ENCODE measurements at places on chromosomes 3 and 15.

- DNase-seq, result no peak
Measured at GRCh38 chr3:69433969-69434325, 48.1 kb upstream of the FRMD4B start.

- DNase-seq, result no peak
Measured at GRCh38 chr3:8768364-8769087, 887 bp downstream of the OXTR start.

DNA sequence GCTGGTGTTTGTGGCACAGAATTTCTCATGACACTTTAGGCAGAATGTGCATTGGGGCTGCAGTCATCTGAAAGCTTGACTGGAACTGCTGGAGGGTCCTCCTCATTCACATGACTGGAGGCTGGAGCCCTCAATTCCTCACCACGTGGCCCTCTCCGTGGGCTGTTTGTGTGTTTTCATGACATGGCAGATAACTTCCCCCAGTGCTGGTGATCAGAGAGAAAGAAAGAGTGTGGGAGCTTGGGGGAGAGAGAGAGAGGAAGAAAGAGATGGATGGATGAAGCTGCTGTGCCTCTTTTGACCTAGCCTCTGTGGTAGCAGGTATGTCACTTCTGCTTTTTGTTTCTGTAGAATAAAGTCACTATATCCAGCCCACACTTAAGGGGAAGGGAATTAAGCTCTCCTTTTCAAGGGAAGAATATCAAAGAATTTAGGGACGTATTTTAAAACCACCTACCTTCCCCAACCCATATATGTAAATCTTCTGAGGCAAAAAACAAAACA is 169.6 kb upstream of the IL12A start:
- DNase-seq, result no peak

DNA sequence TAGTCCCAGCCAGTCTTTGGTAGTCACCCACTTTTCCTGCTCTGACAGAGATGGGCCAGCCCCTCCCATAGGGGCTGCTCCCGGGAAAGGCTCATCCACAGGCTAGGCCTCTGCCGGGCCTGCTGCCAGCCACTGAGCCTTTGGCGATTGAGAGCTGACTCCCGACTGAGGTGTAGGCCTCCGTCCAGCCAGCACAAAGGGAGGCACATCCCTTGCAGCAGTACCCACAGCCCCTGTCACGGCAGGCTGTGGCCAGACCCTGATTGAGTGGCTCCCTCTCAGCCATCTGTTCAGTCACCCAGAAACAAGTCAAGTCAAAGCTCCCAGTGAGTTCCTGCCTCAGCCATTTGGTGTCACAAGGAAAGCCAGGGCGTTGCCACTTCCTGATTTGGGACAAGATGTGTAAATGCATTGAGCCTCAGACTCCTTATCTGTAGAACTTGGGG is 6.2 kb upstream of the PAK6 start:
- DNase-seq, result peak; percentile 57

DNA sequence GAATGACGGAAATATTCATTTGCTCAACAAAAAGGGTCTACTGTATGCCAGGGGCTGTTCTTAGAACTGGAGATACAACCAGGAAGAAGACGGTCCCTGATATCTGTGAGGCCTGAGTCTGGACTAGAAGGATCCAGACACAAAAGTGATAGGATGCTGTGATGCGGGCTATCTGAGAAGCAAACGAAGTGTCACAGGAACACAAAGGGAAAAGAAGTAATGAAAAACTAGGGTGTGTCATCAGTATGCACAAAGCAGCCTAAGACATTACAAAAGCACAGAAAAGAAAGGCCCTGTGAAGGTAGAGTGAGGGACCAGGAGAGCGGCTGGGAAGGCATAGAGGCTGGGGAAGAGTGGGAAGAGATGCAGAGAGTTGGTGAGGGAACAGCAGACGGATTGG is 63.3 kb upstream of the C3orf80 start:
- DNase-seq, result no peak

DNA sequence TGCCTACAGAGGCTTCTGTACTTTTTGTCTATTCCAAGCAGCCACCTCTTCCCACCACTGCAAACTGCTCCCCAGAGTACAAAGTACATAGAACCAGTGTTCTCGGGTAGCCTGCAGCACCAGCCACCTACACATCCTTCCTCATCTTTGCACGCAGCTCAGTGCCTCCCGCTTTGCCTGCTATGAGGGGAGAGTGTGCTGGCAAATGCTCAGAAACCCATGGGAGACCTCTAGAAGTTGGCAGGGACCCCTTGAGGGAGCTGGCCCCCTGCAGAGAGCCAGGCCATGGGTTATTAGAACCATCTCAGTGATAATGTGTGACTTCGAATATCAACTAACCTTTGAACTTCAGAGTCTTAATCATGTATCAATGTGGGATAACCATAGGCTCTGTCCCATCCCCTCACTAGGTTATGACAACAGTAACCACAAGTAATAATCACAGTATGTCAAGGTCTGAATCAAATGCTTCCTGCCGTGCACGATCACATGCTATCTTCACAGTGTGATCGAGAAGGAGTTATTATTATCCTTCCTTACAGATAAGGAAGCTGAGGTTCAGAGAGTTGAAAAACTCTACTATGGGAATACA is 22.8 kb upstream of the SMAD3 start:
- DNase-seq, result peak; percentile 29

- DNase-seq, result no peak
Measured at GRCh38 chr3:41198526-41198925, 779 bp upstream of the CTNNB1 start.

DNA sequence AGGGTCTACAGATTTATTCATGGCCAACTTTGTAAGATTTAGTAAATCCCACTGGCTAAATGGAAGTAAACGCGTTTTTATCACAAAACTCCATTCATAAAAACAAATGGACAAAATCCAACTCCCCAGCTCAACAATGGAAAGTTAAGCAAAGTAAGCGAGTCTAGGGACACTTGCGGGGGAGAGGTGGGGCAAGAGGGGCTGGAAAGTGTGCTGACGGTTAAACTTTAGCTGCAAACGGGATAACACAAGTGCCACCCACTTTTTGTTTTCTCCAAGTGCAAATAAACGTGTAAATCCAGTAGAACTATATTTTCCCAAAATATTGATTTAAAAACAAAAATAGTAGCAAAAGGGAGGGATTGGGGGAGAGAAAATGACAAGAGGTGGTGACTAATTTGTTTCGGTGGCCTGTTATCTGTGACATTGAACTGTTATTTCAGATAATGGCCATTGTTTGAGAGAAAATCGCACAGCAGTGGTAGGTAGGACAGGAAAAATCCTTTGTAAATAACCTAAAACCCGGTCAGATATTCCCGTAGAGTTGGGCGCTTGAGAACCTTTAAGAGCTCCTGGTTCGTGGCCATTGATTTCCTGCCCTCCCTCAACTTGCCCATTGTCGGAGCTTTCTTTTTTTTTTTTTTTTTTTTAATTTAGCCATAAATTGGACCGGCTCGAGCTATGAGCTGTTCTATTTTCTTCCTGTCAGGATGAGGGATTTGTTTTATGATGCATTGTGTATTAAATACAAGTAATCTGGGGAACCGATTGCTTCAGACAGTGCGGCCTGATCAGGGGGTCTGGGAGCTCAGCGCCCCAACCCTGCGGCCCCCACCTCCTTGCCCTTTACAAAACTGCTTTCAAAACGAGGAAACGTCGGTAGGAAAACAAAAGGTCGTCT is 514.8 kb downstream of the MECOM start:
- DNase-seq, result no peak

DNA sequence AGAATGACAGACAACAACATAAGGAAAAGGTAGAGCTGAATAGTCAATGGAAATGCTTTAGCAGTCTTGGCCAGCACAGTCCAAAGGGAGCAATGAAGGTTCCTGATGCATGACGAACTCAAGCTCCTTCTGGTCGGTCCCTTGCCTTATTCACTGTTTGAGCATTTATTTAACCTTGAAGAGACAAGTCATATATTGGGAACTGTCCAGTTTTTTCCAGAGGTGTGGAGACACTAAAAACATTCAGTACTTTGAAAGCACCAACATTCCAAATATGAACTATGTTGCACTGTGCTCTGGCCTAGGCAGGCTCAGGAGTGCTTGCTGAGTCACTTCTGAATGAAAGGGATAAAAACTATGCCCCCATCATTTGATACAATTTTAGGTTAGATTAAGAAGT is 384.8 kb downstream of the MECOM start:
- DNase-seq, result no peak

DNA sequence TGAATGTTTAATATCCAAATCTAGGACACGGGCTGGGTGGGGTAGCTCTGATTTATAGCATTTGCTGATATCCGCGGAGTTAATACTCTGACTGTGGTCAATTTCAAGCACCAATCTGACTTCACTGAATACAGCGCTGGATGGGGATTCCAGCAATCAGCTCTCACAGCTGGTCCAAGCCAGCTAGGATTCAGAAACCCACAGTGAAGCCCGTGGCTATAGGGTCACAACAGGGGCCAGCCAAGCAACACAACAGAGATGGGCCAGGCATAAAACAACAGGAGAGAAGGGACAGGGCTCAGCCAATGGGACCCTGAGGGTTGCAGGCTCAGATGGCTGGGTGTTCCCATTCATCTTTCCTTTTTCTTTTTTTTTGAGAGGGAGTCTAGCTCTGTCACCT is 5.4 kb upstream of the LMAN1L start:
- no peak for DNase-seq

- DNase-seq, result peak; percentile 49
Measured at GRCh38 chr3:106184540-106185457, 316.0 kb upstream of the CBLB start.

GRCh38 chr3:69987833-69988232 is 11.7 kb upstream of the SAMMSON start:
- no peak for DNase-seq

- no peak for DNase-seq
Measured at GRCh38 chr3:101806491-101806890, 27.5 kb downstream of the NXPE3 start.

DNA sequence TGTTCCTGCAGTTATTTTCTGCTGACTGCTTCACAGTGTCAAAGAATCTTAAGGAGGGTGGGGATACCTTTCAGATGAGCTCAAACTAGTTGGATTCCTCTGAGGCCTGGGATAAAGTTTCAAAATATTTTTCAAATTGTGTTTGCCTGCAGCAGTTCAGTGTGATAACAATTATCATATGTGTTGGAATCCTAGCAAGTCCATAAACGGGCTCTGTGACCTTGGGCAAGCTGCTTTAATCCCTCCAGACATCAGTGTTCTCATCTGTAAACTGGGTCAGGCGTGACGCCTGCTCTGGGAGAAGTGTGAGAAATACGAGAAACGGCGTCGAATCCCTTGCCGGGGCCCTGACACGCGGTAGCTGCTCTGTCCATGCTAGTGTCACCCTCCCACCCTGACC is 153.5 kb downstream of the UACA start:
- DNase-seq, result no peak

DNA sequence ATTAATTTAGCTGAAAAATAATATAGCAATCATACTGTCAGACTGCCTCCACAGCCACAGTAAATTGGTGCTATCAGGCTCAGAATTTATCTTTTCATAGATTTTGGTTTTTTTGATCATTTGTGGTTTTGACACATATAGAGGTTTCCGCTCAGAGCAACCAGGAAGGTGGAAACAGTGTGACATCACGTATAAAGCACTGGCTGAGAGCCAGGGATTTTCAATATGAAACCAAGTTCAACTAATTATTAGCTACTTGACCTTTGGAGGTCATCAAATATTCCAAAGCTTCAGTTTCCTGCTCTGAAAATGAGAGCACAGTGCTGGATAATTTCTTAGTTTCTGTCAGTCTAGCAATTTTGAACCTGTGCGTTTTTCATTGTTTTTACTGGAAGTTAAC is 433.8 kb upstream of the SUCLG2 start:
- no peak for DNase-seq

DNA sequence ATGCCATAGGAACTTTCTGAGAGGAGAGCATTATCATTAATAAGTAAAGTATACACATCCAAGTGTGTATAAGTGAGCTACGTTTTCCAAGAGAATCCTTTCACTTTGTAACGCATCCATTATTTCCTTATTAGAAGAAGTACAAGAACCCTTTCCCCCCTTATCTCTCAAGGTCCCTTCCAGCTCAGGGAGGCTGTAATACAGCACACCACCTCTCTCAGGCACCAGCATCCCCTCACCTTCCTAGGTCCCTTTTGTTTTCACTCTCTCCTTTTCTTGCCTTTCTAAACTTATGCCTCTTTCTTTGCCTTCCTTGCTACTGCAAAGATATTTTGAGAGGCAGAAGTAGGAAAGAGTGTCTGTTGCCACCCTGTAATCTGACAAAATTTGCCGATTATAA is 446.0 kb downstream of the GRM7 start:
- DNase-seq, result no peak

- peak; percentile 69 for DNase-seq
Measured at GRCh38 chr3:125316949-125317348, 58.2 kb downstream of the ZNF148 start.

GRCh38 chr3:45409921-45410320 is 21.5 kb downstream of the LARS2 start:
- peak; percentile 13 for DNase-seq

- DNase-seq, result no peak
Measured at GRCh38 chr3:126304291-126304690, 52.9 kb downstream of the KLF15 start.

- no peak for DNase-seq
Measured at GRCh38 chr3:76043746-76044145, 258.4 kb upstream of the ZNF717 start.

GRCh38 chr3:18092726-18093125 is 332.4 kb downstream of the SATB1 start:
- no peak for DNase-seq

DNA sequence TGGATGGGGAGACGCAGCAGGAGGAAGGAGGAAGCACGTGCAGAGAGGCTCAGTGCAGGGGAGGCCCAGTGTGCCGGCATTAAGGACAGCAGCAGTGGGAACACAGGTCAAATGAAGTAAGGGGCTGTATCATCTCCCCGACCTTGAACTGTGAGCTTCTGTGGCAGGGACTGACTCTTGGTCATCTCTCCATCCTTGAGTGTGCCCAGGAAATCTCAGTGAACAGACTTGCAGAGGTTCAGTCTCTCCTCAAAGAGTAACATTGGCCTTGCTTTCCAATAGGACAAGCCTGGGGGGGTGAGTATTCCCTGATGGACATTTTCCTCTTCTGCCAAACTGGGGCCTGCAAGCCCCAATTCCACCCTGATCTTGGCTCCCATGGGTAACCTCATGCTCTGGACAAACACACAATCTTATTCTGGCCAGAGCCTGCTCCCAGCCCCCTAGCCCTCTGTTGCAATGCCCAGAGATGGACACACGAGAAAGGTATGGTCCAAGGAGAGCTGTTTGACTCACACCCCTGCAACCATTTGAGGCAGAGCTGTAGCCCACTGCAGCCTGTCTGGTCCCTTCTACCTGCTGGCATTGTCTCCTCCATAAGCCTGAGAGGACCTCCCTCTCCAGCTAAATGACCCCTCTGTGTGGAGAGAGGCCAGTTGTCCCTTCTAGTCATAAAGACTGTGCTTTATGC is 50.9 kb downstream of the TLE3 start:
- DNase-seq, result no peak

DNA sequence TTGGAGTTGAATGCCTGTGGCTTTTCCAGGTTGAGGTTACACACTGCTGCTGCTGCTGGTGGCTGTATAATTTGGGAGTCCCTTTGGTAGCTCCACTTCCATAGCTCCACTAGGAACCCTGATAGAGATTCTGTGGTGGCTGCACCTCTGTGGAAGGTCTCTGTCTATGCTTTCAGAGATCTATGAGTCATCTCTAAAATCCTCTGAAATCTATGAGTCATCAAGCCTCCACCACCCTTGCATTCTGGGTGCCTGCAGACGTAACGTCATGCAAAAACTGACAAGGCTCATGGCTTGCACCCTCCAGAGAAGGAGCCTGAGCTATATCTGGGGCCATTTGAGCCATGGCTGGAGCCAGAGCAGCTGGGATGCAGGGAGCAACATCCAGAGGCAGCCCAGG is 1037.0 kb upstream of the CFAP20DC start:
- DNase-seq, result peak; percentile 83

Data from MV-4-11 (cell line).